ENCODE measurements at places on chromosomes 2 and 18.

GRCh38 chr18:32529722-32530420, 59.2 kb upstream of the GAREM1 start:
- DNase-seq: no peak

GRCh38 chr2:177316756-177317155, 52.2 kb upstream of the NFE2L2 start:
- DNase-seq: no peak

DNA sequence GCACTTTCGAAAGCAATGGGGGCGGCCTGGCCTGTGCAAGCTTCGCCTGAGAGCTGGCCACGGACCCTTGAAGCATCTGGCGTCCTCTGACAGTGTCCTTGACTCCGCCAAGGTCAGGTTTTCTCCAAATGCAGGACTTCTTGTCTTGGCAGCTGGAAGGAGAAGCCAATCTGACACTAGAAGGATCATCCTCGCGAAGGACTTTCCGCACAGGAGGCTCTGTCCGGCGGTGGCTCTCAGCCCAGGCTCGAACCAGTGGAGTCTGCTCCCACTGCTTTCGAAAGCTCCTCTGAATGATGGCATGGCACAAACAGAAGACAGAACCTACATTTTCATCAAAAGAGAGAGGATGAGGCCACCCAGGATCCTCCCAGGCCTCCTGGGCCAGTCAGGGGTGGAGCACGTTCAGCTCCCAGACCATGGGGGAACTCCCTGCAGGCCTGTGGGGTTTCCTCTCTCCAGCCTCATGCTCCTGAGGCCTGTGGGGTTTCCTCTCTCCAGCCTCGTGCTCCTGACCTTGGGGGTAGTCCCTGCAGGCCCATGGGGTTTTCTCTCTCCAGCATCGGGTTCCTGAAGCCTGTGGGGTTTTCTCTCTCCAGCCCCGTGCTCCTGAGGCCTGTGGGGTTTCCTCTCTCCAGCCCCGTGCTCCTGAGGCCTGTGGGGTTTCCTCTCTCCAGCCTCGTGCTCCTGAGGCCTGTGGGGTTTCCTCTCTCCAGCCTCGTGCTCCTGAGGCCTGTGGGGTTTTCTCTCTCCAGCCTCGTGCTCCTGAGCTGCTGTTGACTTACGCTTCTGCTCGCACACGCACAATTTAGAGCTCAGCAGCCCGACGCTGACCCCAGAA, 396.5 kb upstream of the SALL3 start:
- no peak for DNase-seq

DNA sequence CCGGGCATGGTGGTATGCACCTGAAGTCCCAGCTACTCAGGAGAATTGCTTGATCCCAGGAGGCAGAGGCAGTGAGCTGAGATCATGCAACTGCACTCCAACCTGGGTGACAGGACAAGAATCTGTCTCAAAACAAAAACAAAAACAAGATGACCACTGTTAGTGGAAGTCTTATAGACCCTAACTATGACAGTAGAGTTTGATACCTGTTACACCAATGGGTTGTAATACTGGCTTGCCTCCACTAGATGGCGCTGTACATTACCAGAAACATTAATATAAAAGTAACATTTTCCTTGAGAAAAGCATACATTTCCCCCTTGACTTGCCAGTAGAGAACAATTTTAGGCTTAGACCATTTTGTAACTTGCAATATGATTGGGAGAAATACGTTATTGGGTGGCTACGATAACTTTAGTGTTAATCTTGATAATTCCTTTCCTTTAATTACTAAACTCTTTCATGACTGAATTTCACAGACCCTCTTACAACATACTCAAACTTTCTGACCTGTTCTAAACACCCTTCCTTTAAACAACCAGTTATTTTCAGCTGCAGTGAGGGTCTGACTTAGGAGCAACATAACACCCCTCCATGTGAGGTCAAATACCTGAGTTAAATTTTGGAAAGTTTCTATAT, 19.5 kb downstream of the SLC25A52 start:
- no peak for DNase-seq

DNA sequence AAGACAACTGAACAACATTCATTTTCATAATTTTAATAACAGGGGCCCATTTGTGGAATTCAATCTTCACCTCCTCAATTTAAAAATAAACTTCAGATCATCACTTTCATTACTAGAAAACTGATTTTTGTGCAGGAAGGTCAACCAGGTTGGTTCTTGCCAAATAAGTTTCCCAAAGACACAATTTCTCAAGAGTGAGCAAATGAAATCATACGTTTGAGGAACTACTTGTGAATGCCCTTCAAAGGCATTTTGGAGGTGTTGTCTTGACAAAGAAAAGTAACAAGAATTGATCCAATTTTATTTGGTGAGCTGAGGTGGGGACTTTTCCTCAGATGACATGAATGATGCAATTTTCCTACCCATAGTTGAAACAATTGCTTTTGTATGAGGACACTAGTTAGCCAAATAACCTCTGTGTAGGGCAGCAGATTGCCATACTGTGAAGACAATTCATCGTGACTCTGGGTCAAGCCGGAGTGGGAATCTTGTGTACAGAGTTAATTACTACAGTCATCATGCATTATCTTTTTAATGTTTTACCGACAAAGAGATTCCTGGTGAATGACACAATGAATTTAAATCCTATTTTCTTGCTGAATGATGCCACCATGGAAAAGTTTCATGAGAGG, 121.8 kb downstream of the TGFA start:
- no peak for DNase-seq

GRCh38 chr2:15950088-15950952, 10.0 kb downstream of the MYCN start:
- DNase-seq: no peak

- no peak for DNase-seq
These were observed 10.3 kb downstream of the ERBB4 start for GRCh38 chr2:212528106-212528856.

GRCh38 chr2:216424274-216424673, 12.0 kb downstream of the SMARCAL1 start:
- no peak for DNase-seq

DNA sequence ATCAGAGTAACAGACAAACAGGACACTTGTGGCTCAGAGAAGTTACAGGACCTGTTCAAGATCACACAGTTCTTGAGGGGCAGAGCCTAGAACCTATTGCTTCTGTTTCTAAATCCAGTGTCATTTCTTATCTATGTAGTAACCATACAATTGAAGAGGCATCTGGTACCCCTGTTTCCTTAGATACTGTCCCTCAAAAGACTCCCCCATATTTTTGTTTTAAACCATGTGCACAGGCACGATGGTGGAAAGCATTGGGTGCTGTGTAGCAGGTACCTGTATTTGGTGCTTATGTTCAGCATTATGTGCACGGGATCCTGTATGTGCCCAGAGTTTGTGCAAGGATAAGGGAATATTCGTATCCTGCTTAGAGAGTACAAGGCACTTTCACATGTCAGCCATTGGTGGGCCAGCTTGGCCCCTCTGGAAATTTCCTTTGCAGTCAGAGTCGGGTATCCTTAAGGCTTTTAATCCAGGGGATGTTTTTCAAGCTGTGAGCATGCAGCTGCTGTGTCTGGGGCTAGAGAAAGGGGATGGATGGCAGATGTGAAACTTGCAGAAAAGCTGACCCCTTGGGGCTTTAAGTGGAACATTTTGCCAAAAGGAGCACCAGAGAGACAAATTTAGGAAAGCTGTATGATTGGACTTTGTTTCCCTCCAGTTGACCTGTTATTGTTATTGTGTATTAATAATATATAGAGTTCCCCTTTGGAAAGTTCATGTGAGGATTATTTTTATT, 2.1 kb downstream of the LBH start:
- DNase-seq: no peak

DNA sequence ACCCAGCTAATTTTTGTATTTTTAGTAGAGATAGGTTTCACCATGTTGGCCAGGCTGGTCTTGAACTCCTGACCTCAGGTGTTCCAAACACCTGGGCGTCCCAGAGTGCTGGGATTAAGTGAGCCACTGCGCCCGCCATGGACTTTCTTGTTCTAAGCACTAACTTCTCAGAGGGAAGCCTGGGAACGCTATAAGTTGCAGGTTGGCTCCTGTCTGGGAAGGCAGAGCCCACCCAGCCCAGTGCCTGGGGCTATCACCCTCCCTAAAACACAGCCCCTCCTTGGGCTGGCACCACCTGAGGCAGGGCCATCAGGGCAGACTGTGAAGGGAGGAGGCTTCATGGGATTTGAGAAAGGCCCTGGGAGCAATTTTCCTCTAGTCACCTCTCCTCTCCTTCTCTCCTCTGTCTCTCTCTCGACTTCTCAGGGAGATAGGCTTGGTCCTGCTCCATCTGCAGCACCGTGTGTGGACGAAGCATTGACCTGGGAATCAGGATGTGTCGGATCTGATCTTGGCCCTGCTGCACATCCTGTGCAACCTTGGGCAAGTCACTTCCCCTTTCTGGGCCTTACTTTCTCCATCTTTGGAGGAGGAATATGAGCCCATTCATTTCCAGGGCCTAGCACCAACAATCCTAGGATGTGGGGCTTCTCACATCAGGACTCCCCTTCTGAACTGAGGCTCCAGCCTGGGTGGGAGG, 10.9 kb downstream of the PSD4 start:
- DNase-seq: no peak

DNA sequence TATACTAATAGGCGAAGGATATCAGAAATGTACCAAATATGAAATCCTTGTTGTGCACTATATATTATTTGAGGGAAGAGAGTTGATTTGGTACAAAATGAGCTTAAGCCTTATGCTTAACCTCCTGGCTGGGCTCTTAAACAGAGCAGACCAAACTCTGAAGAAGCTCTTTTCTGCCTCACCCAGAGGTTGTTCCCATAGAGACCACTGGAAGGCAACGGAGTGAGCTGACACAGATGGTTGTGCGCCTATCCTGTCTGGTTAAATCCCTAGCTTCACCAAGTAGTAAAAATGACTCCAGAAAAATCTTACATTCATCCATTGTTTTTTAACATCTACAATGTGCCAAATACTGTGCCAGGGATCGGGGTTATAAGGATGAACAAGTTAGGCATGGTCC, 55.9 kb upstream of the NOL4 start:
- no peak for DNase-seq

- DNase-seq: no peak
These were observed 13.6 kb downstream of the FHOD3 start for GRCh38 chr18:36311026-36311570.

- DNase-seq: no peak
These were observed 35.4 kb upstream of the WIPF1 start for GRCh38 chr2:174632841-174633622.

- no peak for DNase-seq
These were observed 93.6 kb upstream of the FZD5 start for GRCh38 chr2:207863345-207863744.

DNA sequence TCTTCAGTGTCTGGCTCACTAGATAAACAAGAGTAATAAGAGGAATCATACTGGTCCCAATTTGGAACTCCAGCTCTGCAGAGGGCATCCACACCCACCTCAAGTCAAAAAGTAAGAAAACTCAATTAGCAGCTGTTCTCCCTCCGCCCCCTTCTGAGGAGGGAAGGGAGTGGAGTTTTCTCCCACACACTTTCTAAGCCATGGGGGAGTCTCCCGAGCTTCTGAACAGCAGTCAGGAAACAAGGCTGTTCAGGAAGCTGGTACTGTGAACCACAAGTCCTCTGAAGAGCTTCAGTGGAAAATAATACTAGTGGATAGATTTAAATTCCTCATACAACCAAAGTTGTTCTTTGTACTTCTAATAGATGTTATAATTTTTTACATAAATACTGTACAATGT, 32.9 kb upstream of the SPTBN1 start:
- no peak for DNase-seq

GRCh38 chr2:240444464-240444863, 9.0 kb downstream of the GPC1 start:
- no peak for DNase-seq

GRCh38 chr2:199603721-199604291, 146.1 kb upstream of the SATB2 start:
- no peak for DNase-seq

- DNase-seq: no peak
These were observed 40.9 kb upstream of the C1D start for GRCh38 chr2:68103709-68104055.

- DNase-seq: no peak
These were observed 182.8 kb upstream of the FOSL2 start for GRCh38 chr2:28209864-28210263.

- no peak for DNase-seq
These were observed 101.7 kb downstream of the POLR1A start for GRCh38 chr2:86003967-86004366.

- DNase-seq: no peak
These were observed 50.5 kb downstream of the ADD2 start for GRCh38 chr2:70717431-70718038.

DNA sequence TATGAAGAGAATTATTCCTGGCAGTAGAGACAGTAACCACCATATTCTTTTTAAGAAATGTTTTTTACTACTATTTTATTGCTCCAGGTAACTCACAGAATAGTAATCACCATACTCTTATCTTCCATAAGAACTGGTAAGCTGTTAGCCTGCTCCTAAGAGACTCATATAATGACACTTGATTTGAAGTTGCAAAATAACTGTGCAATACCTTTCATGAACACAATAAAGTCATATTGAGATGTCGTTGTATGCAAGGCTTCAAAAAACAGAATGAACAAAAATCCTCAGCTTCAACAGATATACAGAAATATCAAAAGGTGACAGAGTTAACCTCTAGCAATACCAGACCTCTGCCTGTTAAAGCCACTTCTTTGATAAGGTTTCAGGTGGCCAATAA, 360.1 kb downstream of the NBAS start:
- DNase-seq: no peak

- no peak for DNase-seq
These were observed 35.6 kb upstream of the RNF149 start for GRCh38 chr2:101344137-101344536.

DNA sequence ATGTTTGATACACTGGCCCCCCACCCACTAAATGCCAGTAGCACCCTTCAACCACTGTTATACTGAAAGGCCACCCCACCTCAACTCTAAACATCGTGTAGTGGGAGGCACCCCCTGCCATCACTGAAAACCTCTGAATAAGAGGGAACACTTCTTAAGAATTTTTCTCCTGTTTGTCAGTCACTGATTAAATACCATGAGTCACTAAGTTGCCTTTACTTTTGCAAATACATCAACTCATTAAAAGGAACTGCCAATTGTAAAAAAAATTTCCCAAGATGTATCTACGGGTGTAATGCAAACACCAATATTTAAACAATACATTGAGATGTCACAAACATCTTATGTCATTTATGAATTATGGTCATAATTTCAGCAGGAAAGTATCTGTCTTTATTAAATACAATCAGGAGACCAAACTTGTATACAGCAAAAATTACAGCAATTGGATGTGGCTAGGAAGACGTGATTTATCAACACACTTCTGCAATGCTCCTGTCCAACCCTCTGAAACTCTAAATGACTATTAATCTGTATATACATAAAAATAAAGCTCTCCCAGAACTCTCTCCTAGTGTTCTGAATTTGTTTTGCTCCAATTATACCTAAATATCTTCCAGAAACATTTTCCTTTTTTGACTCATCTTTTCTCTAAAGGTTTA, 144.1 kb upstream of the STK17B start:
- DNase-seq: no peak

GRCh38 chr2:232929303-232930058, 59.4 kb downstream of the SNORC start:
- DNase-seq: no peak

DNA sequence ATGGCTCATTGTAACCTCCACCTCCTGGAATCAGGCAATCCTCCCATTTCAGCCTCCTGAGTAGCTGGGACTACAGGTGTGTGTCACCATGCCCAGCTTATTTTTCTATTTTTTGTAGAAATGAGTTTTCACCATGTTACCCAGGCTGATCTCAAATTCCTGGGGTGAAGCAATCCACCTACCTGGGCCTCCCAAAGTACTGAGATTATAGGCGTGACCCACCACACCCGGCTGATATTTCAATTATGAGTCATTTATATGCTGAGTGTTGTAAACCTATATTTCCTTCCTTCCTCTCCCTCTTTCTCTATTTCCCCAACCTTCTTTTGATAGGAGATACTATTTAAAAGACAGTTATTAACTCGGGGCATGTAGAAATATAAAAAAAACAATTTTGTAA, 469.6 kb upstream of the ID2 start:
- DNase-seq: no peak

Data from activated B cell treated with CpG ODN at 0.5 μM for 24 hours (primary cell).